Fibroblast of skin of scalp (primary cell): ENCODE measurements at places on chromosomes 16 and 17.

DNA sequence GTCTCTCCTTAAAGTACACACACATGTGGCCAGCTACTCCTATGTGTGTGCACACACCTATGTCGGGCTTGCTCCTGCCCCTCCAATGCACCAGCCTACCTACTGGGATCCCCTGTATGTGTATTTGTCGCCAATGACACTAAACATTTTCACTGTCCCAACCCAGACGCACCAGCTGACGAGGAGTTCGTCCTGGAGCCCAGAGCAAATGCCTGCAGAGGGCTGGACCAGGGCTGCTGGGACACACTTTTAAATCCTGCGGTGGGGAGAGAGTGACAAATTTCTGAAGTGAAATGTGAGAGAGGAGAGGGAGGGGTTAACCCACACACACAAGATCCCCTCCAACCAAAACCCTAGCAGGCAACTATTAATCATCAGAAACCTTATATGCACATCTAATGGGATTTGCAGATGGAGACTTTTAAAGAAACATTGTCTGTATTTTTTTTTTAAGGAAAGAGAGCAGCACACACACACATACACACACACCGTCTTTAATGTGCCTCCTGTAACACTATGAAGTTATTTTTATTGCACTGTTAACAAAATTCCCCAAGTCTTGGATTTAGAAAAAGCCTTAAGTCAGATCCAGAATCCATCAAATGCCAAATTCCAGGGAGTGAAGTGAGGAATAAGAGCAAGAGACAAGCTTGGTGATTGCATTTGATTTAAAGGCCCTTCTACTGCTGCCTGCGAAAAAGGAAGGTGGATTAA, at the start of gene MEOX1:
Gene MEOX1, minus strand, starts transcription at position 224 of the 714 bp plus-strand sequence. CDS start 388 bp downstream, outside the sequence.
- DNase-seq = peak; percentile 88

GRCh38 chr16:30947859-30948666, 805 bp upstream of the ORAI3 start:
- peak; percentile 98 for DNase-seq

- DNase-seq = no peak
Observed at GRCh38 chr16:86895606-86896005, 317.3 kb downstream of the FOXL1 start.

GRCh38 chr16:86892509-86892908, 314.2 kb downstream of the FOXL1 start:
- DNase-seq = no peak

- DNase-seq = no peak
Observed at GRCh38 chr17:41919165-41919817, 540 bp upstream of the ACLY start.

- DNase-seq = peak; percentile 94
Observed at GRCh38 chr16:11133344-11133943, 122.6 kb downstream of the SOCS1 start.

- DNase-seq = peak; percentile 92
Observed at GRCh38 chr17:50564916-50565315, 4.4 kb downstream of the CACNA1G start.

GRCh38 chr17:70661342-70662222, 492.2 kb downstream of the KCNJ2 start:
- DNase-seq = no peak

GRCh38 chr16:69219279-69219678, 32.3 kb downstream of the SNTB2 start:
- DNase-seq = no peak

DNA sequence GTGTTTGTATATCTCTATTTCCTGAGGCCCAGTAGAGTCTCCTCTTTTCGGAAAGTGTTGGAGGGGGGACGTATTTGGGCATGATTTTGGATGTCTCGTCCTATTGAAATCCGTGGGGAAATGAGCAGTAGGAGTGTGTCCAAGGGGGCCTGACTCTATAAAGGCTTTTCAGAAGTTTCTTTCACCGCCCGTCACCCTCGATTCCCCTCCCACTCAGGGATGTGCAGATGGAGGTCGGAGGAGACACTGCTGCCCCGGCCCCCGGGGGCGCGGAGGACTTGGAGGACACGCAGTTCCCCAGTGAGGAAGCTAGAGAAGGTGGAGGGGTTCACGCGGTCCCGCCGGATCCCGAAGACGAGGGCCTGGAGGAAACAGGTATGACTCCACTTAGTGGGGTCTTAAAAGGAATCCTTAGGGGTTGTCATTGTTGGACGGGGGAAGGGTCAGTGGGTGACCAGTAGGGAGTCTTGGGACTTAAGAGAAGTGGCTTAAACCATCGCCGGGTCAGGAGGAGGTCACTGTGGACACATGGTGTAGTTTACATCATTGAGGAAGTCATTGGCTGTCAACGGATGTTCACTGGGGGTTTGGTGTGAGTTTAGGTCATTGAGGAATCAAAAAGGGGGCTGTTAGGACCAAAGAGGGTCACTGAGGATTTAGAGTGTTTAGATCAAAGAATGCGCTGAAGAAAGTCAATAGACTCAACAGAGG, 424 bp downstream of the MON1B start:
- DNase-seq = no peak

GRCh38 chr16:58127033-58127556, 2.1 kb downstream of the CFAP20 start:
- DNase-seq = peak; percentile 25

GRCh38 chr16:75053791-75054555, 55.1 kb downstream of the ZNRF1 start:
- peak; percentile 22 for DNase-seq

DNA sequence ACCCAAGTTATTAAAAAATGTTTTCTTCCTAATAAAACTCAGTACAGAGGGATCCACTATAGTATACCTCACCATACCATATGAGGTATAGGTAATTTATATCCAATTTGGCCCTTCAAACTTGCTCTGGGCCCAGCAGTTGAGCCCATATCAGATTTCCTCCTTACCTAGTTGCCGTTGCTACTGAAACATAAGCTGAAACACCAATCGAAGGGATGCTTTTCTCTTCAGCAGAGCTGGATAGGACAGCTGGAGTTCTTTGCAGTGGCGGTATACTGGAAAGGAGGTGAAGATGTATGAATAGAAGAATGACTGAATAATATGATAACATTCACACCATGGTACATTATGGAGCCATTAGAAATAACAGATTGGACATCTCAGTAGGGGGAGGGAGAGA, 42.7 kb downstream of the TNRC6C start:
- DNase-seq = no peak

DNA sequence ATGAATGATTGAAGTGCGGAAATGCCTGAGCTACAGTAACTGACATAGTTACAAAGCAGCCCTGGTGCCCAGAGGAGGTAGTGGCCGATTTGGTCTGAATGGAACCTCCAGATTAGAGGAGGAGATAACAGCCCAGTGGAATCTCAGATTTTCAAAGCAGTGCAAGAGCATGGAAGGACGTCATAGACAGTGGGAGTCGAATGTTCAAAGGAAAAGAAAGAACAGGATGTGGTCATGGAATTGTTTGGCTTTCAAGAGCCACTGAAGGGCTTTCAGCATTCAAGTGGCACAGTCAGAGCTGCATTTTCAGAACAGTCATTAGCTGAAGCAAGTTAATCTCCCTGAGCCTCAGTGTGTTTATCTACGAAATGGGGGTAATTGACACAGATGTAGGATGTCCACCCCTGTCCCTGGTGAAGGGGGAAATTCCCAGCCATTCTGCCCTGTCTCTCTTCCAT, 104.6 kb upstream of the CACNG3 start:
- DNase-seq = no peak
